Myocyte (in vitro differentiated cells): ENCODE measurements at places on chromosomes 5 and 9. TPM values are rescaled to one million over a fixed set of nuclear protein-coding genes. Genes with fewer than 3 reads are reported as not detected.

DNA sequence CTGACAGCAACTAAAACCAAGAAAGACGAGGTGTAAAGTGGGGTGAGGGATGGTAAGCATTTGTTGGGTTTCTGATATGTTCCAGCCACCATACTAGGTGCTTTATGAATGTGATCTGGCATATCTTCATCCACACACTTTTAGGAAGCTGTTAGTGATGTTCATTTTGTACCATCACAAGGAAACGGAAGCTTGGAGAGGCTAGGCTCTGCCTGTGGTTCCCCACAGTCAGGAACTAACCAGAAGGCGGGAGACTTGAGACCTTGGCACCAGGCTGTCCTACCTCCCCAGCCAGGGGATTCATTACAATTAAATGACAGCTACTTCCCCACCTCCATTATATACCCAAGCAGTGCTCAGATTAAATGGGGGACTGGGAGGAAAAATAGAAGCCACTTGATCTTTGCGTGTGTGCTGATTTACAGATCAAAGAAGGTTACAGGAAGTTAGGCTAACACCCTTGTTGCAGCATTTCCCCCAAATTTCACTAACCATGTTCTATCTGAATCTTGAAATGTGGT lies 43.0 kb downstream of the SFXN1 start:
- no peak for DNase-seq

DNA sequence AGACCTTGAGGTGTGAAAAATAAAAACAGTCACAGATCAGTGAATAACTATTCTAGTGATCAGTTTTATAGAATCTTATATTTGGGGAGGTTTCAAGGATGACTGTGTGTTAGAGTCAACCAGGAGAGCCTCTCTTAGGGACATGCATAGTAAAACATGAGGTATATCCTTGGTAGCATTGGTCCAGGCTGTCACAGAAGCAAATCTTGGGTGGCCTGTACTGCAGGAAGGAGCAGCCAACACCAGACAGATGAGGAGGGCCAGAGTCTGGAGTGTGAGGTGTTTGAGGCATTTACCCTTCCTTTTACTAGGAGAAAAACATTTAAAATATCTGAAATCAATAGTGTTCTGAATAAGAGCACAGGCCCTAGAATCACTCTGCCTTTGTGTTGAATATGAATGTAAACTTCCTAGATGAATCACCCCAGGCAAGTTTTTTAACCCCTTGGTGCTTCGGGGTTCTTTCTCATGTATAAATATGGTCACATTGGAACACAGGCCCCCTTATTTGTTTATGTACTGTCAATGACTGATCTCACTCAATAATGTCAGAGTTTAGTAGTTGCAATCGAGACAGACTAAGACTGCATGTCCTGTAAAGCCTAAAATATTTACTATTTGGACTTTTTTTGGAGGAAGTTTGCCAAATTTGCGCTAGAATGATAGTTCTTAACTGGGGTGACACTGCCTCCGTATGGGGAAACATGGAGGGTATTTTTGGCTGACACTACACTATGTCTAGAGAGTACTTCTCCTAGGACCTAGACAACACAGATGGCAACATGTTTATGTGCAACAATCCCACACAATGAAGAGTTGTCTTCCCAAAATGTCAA lies 416.5 kb upstream of the POU5F2 start:
- DNase-seq = no peak

DNA sequence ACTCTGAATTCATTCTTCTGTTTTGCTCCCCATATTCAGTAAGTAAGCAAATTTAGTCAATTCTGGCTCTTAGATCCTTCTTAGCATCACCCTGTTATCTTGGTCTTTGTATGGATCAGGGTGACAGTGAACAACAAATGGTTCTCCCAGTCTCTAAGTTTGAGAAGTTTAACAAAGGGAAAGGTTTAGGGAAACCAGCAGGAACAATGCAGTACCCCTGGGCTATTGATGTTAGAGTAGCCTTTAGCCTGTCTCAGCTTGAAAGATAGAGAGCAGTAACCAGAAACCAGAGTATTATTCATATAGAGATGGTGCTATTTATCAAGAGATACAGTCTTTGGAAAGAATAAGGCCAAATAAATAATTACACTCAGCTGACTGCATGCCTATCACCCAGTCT lies 241.8 kb downstream of the CDH12 start:
- DNase-seq = no peak

The STXBP1 gene
- total RNA-seq = 10.6 and 21.9 TPM in 2 replicates

The MEF2C gene
- 254 and 364 TPM in 2 replicates for total RNA-seq
